ENCODE measurements at places on chromosomes 2 and 18.

- DNase-seq = no peak
Observed at GRCh38 chr2:9166579-9167377, 39.8 kb upstream of the ASAP2 start.

DNA sequence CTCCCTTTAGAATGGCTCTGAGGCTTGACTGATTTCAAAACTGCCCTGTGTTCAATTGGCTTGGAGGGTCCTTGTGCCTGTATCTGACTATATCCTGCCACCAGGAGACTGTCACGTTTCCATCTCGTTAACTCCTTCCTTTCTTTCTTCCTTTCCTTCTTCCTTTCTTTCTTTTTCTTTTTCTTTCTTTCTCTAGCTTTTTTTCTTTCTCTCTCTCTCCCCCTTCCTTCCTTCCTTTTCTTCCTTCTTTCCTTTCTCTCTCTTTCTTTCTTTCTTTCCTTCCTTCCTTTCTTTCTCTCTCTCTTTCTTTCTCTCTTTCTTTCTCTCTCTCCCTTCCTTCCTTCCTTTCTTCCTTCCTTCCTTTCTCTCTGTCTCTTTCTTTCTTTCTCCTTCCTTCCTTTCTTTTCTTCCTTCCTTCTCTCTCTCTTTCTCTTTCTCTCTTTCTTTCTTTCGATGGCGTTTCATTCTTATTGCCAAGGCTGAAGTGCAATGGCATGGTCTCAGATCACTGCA lies 38.1 kb upstream of the EML6 start:
- DNase-seq = no peak

DNA sequence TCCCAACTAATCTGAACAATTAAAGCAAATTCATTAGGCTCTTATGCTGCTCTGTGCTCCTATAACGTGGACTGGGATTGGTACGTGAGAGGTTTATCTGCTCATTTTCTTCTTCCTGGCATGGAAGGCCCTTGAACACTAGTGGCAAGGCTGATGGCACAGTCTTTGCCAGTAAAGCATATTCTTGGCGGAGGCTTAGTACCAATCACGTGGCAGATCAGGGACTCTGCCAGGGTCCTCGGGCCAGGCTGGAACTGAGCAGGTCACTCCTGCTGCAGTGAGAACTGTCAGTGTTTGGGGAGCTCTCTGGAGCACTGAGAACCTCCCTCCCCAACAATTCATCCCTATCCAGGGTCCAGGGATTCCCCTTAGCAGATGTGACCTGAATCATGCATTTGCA lies 3.7 kb upstream of the ALPK2 start:
- DNase-seq = no peak

DNA sequence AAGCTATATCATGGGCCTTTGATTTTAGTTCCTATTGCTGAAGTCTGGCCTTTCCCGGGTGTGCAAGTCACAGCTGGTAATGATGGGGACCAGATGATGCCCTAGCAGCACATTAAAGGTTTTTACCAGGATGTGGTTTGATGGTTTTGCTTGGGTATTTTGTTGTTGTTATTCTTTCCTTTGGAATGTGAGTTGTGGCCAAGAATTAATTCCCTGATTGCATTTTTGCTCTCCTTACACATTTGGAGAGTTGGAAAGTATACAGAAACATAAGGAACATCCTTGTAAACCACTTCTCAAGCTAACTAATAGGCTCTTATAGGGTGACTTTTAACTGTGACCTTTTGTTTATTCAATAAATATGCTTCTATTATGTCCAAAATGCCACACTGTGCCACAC lies 154.1 kb upstream of the MMADHC start:
- no peak for DNase-seq

- DNase-seq = no peak
Observed at GRCh38 chr18:58635891-58636290, 7.0 kb upstream of the ALPK2 start.

DNA sequence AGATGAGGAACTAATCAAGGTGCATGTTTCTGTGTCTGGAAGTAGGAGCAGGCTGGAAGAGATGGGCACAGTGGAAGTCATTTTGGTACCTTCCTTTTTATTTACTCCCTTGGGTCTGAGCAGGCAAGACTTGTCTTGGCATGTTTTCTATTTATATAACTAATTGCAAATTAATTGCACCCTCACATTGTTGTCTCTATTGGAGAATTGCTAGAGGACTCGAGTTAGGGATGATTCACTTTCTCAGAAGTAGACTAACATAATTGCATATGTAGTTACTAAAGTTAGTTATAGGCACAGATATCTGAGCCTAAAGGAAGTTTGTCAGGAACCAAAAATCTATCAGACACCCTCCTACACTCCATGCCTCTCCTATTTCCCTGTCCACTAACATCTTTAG lies 92.8 kb upstream of the NRP2 start:
- DNase-seq = no peak

GRCh38 chr18:22191923-22192322 lies 22.5 kb downstream of the GATA6 start:
- no peak for DNase-seq

DNA sequence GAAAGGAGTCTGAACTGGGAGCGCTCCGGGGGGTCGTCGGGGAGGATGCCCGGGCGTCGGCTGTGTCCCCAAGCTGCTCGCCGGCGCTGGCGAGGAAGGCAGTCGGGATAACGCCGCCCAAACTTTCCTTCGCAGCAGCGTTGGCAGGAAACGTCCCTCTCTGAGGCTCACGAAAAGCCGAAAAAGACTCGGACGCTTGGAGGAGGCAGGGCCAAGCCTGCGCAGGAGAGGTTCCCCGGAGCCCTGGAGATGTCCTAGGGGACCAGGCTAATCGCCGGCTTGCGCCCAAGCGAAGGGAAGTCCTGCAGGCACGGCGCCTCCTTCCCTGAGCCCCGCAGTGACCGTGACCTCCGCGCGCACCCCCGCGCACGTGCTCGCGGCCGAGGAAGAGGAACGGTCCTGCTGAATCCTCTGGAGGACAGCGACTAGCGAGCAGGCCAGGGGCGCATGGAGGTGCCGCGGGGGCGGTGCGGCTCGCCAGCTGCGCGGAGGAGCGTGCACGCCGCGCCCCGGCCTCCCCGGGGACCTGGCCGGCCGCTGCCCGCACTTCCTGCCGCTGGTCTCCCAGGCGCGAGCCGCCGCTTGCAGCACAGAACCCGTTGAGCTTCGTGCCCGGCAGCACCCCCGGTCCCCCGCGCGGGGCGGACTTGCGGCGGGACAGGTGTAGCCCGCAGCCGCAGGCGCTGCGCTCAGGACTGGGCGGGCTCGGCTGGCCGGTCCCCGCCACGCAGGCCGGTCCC lies at the start of gene SH3RF3:
SH3RF3 (plus strand) TSS at position 590 of the 740 bp plus-strand sequence.
- DNase-seq = peak; percentile 16

- no peak for DNase-seq
Observed at GRCh38 chr2:119469661-119470297, 38.1 kb downstream of the TMEM37 start.

GRCh38 chr2:241035818-241036396 lies 37.5 kb downstream of the SNED1 start:
- DNase-seq = no peak

GRCh38 chr2:53636596-53636995 lies 131.0 kb upstream of the CHAC2 start:
- no peak for DNase-seq

DNA sequence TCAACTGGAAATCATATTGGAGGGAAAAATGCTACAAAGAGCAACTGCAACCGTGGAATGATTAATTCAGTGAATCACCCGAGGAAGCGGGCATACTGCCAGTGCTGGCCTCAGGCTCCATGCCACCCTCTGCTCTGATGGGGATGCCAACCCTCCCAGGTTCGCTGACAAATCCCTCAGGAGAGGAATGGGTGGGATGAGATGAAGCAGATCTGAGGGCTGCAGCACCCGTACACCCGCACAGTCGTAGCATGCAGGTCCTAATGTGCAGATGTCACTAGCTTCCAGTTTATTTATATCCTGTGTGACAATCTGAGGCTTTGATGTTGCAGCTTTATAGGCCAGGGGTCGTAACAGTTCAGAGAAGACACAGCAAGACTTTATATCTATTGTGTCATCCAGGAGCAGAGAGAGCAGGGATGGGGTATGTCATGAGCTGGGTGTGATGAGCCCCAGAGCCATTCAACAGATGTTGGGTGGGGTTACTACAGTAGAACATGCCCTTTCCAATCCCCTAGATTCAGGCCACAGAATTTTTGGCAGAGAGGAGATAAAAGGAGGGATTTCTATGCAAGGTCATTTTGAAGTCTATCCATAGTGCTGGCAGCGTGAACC lies 44.6 kb downstream of the DPP4 start:
- DNase-seq = no peak

DNA sequence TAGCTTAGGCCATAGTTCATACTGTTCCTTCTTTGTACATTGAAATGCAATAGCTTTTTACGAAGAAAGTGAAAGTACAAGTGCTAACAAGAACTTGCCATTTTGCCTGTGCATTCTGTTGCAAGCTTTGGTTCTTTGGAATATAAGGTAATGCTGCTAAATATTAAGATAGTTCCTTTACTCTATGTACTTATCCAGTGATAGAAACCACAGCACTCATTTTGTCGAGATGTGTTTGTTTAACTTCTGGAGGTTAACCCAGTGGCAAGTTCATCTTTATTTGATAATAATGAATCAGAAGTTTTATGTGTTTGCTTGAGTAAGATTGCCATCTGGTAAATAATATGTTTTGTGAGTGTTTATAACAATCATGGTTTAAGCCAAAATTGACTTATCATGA lies 373.1 kb upstream of the FANCL start:
- DNase-seq = no peak

- DNase-seq = no peak
Observed at GRCh38 chr2:215966274-215966673, 47.1 kb downstream of the MREG start.

DNA sequence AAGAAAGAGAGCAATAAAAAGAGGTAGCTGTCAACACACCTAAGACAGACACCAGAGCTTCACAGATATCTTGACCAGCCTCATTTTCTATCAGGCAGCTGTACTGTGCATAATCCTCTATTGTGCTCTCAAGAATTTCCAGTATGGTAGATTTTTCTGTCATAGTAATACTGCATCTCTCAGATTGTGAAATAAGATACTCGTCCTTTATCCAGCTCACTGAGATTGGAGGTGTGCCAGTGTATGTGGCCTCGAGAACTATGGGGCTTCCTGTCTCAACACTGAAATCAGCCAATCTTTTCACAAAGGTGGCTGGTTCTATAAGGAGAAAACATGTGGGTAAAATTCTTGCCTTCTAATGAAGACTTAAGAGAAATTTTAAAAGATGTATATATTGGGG lies 88.9 kb downstream of the TTN start:
- DNase-seq = no peak

- DNase-seq = no peak
Observed at GRCh38 chr2:75607988-75608683, 38.4 kb upstream of the MRPL19 start.

GRCh38 chr18:72342933-72343332 lies 201.2 kb downstream of the CBLN2 start:
- no peak for DNase-seq

DNA sequence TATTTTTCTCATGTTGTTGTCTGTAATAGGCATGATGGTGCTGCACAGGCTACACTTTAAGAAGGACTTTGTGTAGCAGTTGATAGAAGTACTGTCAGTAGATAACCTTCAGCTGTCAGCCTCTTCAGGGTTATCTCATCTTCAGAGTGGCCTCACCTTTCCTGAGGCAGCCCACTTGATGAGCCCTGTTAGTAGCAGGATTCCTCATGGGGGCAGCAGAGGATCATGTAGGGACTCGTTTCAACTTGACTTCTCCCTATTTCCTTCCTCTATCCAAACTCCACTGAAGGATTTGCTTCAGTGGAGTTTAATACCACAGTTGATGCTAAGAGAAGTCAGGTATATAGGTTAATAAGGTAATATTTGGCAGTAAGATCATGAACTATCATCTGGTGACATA lies 530.3 kb upstream of the FSIP2 start:
- no peak for DNase-seq

GRCh38 chr2:215811409-215812345 lies 201.7 kb downstream of the MREG start:
- no peak for DNase-seq

- DNase-seq = no peak
Observed at GRCh38 chr2:187842978-187843847, 289.0 kb upstream of the TFPI start.

DNA sequence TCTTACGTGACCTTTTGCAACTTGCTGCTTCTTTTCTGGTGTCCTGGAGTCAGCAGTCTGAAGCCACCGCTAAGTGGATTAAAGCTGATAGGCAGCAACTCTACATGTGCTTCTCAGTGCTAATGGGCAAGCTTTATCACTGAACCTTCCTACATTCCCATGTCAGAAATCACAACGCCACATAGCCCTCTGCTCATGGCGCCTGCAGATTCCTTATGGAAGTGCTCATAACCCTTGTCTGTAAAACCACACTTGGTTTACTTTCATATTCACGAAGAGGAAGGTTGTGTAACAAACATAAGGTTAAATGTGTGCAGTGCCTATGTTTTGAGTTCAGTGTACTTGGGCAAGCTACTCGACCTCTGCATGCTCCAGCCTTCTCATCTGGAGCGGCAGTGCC lies 319.8 kb downstream of the FBXO15 start:
- DNase-seq = no peak

- no peak for DNase-seq
Observed at GRCh38 chr18:76672627-76673026, 149.7 kb upstream of the ZNF236 start.

- DNase-seq = no peak
Observed at GRCh38 chr2:31859959-31860358, 150.8 kb downstream of the MEMO1 start.

GRCh38 chr2:188808947-188809355 lies 165.2 kb upstream of the COL3A1 start:
- no peak for DNase-seq

DNA sequence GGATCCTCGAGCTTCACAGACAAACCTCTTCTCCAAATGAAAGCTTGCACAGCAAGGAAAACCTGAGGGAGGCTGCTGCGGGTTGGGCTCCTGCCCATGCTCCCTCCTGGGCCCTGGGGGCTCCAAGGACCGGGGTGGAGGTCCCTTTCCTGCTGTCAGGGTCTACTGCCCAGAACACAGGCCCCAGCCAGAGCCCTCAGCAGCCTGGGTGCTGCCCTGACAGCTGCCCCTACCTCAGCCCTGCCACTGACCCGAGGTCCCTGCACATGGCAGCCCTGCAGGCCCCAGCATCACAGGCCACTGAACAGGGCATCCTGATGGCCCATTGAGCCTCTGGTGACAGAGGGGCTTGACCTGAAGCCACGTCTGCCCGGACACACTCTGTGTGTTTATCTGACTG lies 41.0 kb downstream of the CROCC2 start:
- no peak for DNase-seq

- DNase-seq = no peak
Observed at GRCh38 chr18:47166294-47166693, 9.9 kb downstream of the IER3IP1 start.

- no peak for DNase-seq
Observed at GRCh38 chr2:15808944-15809343, 131.4 kb upstream of the MYCN start.

GRCh38 chr2:71130905-71131244 lies 441 bp downstream of the MPHOSPH10 start:
- no peak for DNase-seq

GRCh38 chr2:168254158-168254935 lies 7.0 kb upstream of the STK39 start:
- no peak for DNase-seq

GRCh38 chr2:149056541-149057255 lies 18.2 kb downstream of the LYPD6B start:
- no peak for DNase-seq

GRCh38 chr2:102258386-102259074 lies 52.8 kb upstream of the IL1RL1 start:
- no peak for DNase-seq

- no peak for DNase-seq
Observed at GRCh38 chr18:55988537-55988936, 400.5 kb upstream of the TCF4 start.

GRCh38 chr2:18369760-18370159 lies 190.7 kb downstream of the RDH14 start:
- DNase-seq = no peak
